ENCODE measurements at places on chromosomes 6 and 20. TPM values are rescaled to one million over a fixed set of nuclear protein-coding genes. Genes with fewer than 3 reads are reported as not detected.

Gene ECT2L
- total RNA-seq = not detected

DNA sequence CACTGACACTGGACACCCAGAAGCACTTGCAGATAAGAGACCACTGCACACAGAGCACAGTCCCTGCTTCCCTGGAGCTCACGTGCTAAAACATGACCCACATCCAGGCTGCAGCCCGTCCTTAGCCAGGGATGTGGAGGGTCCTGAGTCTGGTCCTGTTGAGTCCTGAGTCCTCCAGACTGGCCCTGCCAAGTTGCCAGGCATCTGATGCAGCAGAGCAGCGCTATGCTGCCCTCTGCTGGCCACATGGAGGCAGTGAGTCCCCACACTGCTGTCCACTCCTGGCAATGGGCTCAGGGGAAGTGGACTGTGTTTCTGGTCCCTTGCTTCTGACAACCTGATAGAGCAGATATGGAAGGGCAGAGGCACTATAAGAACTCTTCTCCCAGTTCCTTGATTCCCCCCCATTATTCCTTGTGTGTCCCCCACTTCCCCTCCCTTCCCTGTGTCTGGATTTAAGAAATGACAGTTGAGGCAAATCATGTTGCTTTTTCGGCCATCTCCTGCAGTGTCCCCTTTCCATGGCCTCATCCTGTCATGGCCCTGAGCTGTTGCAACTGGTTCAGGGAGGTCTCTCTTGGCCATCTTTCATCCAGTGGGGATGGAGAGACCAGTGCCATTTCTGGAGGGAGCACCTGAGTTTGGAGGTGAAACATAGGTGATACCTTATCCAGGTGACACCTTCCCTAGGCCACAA lies 86.0 kb downstream of the DHX35 start:
- H3K27ac ChIP-seq = no peak overlapping the region
- no peaks in the 10 kb centered on the region for H3K27me3 ChIP-seq

Gene ERVFRD-1
- 0.11 TPM for total RNA-seq

- H3K27ac ChIP-seq = no peak overlapping the region
- H3K4me3 ChIP-seq = no peak overlapping the region
- DNase-seq = no peak
- no peaks in the 10 kb centered on the region for H3K27me3 ChIP-seq
Measured at GRCh38 chr20:24389686-24390085, 79.7 kb upstream of the SYNDIG1 start.

GRCh38 chr6:12578751-12579150 lies 137.8 kb upstream of the PHACTR1 start:
- peaks cover 4% of the 10 kb centered on the region for H3K4me1 ChIP-seq
- DNase-seq = no peak

- H3K36me3 ChIP-seq = no peaks in the 10 kb centered on the region
- no peak for DNase-seq
- H3K27me3 ChIP-seq = no peaks in the 10 kb centered on the region
- H3K4me1 ChIP-seq = no peaks in the 10 kb centered on the region
- H3K27ac ChIP-seq = no peak overlapping the region
- no peak overlapping the region for H3K4me3 ChIP-seq
Measured at GRCh38 chr6:93992976-93993375, 573.6 kb upstream of the EPHA7 start.

Gene ESF1
- 34.7 TPM for total RNA-seq

Gene KCNK5
- total RNA-seq = 0.09 TPM

DNA sequence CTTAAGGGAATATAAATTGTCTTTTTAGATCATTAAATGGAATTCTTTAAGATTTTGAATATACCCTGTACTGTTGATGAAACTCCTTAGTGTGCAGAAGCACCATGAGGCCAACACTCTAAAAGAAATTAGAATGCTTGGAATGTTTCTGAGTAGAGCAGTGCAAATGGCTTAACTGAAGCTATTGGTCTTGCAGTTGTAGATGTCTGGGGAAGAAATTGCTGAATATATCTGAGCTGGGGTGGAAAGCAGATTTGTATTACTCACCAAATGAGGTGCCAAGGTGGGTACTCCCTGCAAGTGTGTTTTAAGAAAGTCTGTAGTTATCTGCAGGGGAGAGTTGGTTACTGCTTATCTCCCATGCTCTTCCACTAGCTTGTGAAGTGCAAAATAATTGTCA lies 119.0 kb downstream of the ADGRG6 start:
- H3K4me3 ChIP-seq = no peak overlapping the region
- no peaks in the 10 kb centered on the region for H3K36me3 ChIP-seq
- H3K27me3 ChIP-seq = no peaks in the 10 kb centered on the region

- H3K4me3 ChIP-seq = peak overlapping the region; percentile 39
- H3K4me1 ChIP-seq = peaks cover 52% of the 10 kb centered on the region
- no peaks in the 10 kb centered on the region for H3K27me3 ChIP-seq
- H3K27ac ChIP-seq = peak overlapping the region; percentile 72
Measured at GRCh38 chr6:41559655-41560427, 13.7 kb downstream of the FOXP4 start.
